ENCODE measurements at places on chromosomes 1 and 21.

GRCh38 chr1:115813727-115814126 is 27.2 kb downstream of the NHLH2 start:
- no peak for DNase-seq

DNA sequence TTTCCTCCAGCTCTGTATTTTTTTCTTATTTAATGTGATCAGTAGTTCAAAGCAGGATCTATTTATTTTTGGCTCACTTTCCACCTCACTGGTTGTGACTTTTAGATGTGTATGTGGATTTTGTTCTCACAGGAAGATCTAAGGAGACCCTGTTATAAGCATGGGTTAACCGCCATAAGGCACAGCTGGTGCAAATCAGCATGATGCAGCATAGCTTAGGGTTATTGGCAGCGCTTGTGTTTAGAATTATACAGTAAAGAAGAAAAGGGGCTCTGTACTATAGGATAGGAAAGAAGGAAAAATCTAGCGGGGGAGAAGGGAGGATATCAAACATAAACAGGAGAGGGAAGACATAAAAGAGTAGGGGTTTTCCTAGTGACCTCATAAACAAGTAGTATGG is 26.9 kb upstream of the RGL1 start:
- no peak for DNase-seq

- DNase-seq: no peak
Observed at GRCh38 chr1:21865943-21866706, 54.1 kb downstream of the LDLRAD2 start.

- no peak for DNase-seq
Observed at GRCh38 chr1:55074455-55074854, 35.1 kb downstream of the PCSK9 start.

DNA sequence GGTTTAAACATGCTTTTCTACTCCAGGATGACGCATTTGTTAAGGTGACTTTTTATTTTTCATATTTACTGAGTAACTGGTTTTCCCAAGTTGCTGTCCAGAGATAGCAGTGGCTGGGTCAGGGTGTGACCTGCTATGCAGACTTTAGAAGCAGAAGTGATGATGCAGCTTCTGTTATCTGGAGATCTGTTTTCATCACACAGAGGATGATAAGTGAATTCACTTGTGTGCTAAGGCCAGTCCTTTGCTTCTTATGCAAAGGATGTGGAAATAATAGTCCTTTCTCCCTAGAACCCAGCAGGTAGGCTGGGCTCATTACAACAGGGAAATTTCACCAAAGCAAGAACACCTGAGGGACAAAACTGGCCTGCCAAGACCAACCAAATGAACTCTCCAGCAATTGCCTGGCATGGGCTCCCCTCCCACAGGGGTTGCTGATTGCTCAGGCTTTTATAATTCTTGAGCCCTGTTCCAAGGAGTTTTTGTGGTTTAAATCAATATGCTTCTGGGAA is 97.8 kb upstream of the LPGAT1 start:
- no peak for DNase-seq

DNA sequence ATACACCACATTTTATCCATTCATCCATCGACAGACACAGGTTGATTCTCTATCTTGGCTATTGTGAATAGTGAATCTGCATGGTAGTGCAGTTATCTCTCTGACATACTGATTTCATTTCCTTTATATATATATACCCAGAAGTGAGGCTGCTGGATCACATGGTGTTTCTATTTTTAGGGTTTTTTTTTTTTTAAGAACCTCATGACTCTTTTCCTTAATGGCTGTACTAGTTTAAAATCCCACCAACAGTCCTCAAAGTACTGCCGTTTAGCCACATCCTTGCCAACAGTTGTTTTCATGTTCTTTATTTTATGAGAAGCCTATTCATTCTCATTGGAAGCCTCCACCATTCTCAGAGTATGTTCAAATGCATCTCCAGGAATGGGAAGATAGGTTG is 258.7 kb upstream of the SNX7 start:
- DNase-seq: no peak

DNA sequence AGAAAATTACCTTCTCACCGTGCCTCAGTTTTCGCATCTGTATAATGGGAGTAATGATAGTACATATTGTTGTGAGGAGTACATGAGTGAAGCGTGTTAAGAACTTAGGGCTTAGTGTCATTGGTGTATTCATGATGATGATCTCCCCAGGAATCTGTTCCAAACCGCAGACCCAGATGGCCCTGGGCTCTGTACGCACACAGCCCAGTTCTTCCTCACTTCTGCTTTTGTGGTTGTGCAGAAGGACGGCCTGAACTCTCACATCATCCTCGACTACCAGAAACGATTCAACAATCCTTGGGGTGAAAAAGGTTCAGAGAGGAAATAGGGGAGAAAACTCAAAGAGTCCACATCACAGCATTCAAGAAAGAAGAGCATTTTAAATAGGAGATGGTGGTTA is 323.0 kb downstream of the CAMTA1 start:
- no peak for DNase-seq

DNA sequence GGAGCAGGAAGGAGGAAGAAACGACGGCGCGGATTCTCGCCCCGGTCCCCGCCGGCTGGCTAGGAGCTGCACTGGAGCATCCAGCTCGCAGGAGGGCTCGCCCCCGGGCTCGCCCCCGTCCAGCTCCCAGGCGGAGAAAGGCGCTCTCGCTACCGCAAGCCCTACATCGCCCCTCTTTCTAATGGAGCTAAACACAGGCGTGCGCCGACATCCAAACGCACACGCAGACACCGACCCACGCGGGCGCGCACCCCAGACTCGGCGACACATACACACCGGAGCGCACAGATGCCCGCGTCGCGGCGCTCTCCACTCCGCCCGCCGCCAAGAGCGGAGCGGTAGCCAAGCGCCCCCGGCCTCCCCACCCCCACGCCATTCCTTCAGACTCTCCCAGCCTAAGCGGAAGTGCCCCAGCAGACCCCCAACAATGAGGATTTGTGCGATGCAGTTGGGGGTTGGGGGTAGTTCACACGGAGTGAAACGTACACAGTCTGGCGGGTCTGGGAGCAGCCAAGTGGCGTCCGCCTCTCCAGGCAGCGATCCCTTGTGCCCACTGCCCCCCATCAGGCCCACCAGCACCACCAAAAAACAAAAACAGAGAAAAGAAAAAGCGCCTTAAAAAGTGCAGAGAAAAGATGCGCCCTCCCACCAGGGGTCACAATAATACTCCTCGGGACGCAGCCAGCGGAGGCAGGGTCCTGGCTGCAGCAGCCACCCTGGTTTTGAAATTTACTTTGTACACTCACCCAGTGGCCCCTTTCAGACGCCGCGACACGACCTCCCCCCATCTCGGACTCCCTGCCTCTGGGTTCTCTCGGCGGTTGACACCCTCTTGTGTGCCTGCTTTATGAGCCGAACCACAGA is 1.4 kb downstream of the DAB1 start:
- no peak for DNase-seq

DNA sequence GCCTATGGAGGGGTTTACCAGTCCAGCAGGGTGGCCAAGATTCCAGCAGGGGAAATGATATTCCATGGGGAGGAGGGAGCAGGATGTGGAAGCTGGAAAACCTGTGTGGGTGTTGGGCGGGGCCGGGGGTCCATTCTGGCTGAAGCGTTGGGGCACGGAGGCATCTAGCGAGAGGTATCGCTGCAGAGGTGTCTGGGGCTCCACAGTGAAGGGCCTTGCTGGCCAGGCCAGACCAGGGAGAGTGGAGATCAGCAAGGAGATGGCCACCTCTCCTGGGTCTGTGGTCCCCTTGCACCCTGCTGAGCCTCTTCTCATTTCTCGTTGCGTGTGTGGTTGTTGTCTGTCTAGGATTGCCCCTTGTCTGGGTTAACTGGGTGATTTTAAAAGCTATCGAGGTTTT is 6.2 kb downstream of the COQ8A start:
- DNase-seq: no peak
